ENCODE measurements at places on chromosomes 5 and 9. TPM values are rescaled to one million over a fixed set of nuclear protein-coding genes. Genes with fewer than 3 reads are reported as not detected.

The ABCA1 gene
- total RNA-seq = 51.1 TPM

DNA sequence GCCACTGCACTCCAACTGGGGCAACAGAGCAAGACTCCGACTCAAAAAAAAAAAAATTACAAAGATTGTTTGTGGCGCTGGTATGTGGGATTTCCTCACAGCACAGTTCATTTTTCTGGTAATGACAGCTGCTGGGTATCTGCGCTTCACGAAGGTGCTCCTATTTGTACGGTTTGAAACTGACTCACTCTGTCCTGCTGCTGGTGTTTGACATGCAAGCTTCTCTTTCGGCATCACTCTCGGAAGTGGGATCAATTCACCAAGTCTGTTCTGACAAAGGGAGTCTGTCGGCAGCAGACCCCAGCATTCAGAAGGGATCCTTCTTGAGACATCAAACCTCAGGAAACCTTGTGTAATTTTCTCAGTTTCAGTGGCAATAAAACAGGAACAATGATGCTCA, 26.3 kb downstream of the MAML1 start:
- no peak overlapping the region for H3K4me3 ChIP-seq
- no peaks in the 10 kb centered on the region for H3K27me3 ChIP-seq
- no peak overlapping the region for H3K27ac ChIP-seq
- H3K36me3 ChIP-seq = no peaks in the 10 kb centered on the region
- H3K4me1 ChIP-seq = peaks cover 72% of the 10 kb centered on the region

DNA sequence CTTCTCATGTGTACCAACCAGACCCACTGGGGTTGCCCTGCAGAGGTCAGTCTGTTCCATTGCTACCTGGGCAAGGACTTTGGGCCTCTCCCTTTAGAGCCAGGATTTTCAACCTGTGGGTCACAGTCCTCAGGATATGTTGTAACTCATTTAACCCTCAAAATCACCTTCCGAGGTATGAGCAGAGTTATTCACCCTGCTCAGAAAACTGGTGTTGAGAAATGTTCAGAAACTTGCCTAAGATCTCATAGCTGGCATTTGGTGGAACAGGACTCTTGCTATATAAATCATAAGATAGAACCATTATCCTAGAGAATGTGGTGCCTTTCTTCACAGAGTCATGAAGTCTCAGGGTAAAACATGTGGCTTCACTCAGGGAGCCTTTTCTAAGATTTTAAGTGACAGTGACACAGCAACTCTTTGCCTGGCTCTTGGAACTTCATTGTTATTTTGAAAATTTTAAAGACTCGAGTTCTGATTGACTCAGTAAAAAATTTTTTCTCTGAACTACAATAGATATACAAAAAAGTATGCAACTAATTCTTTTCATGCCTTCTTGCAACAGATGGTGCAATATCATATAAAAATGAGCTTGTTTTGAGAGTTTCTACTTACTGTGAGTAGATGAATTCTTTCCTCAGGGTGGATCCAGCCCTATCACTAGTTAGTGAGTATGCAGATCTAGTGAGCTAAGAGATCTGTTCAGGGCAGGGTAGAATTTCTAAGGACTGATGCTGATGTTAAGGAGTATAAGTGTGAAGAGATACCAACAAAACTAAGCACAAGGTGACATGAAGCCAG, 29.5 kb downstream of the CAST start:
- no peak overlapping the region for H3K27ac ChIP-seq
- H3K36me3 ChIP-seq = no peaks in the 10 kb centered on the region
- H3K27me3 ChIP-seq = no peaks in the 10 kb centered on the region
- no peak overlapping the region for H3K4me3 ChIP-seq
- DNase-seq = no peak

DNA sequence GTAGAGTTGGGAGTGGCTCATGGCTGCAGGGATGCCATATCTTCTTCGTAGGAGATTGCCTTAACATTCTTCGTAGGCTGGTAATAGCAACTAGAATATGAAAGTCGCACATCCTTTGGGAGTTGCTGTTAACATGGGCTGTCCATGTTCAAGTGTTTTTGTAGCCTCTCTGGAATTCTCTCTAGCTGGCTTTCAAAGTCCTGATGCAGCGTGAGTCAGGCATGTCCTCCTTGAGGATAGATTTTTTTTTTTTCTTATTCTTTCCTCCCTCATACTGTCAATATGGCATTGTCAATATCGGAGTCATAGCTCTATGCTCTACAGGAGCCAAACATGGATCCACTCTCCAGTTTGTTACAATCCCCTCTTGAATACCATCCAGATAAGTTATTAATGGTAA, 494.8 kb upstream of the WWC1 start:
- H3K4me1 ChIP-seq = no peaks in the 10 kb centered on the region
- H3K4me3 ChIP-seq = no peak overlapping the region
- DNase-seq = no peak
